ENCODE measurements at places on chromosomes 3 and 15.

GRCh38 chr15:48644827-48645557 is 517 bp downstream of the FBN1 start:
- DNase-seq: no peak

- no peak for DNase-seq
These were observed 50.0 kb upstream of the TSC22D2 start for GRCh38 chr3:150357923-150358607.

DNA sequence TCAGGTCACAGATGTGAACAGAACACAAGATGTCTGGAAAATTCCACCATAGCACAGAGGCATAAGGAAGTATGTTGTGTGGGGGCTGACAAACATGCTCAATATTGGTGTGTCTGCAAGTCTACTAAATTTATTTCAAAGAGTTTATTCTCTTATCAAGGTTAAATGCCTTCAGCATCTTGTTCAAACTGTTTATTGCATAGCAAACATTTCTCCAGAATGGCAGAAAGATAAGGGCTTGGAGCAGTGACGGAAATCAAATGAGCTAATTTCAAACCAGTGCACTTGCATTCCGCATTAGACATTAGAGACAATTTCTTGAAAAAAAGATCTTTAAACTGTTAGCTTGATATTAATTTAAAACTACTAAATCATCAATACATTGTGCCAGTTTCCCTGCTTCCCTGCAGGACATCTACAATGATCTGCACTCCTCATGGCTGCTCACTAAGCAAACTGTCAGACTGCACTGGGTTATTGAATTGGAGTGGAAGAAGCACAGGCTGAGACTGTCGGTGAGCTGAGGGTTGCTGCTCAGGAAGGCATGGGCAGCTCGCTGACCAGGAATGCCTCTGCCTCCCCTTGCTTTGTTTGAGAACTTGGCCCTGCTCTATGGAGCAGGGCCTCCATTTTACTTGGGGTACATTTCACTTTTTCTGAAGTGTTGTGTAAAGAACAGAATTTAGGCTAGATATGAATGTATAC is 89.4 kb downstream of the KCNAB1 start:
- no peak for DNase-seq

- DNase-seq: no peak
These were observed 4.8 kb upstream of the PHGR1 start for GRCh38 chr15:40345867-40346578.

DNA sequence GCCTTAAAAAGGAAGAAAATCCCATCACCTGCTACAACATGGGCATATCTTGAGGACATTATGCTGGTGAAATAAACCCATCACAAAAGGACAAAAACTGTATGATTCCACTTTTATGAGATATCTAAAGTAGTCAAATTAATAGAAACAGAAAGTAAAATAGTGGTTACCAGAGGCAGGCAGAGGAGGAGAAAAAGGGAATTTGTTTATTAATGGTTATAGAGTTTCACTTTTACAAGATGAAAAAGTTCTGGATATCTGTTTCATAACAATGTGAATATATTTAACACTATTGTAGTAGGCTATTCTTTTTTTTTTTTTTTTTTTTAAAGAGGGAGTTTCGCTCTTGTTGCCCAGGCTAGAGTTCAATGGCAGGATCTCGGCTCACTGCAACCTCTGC is 40.4 kb downstream of the DPH3 start:
- no peak for DNase-seq

GRCh38 chr3:192212335-192212734 is 515.0 kb downstream of the FGF12 start:
- no peak for DNase-seq

DNA sequence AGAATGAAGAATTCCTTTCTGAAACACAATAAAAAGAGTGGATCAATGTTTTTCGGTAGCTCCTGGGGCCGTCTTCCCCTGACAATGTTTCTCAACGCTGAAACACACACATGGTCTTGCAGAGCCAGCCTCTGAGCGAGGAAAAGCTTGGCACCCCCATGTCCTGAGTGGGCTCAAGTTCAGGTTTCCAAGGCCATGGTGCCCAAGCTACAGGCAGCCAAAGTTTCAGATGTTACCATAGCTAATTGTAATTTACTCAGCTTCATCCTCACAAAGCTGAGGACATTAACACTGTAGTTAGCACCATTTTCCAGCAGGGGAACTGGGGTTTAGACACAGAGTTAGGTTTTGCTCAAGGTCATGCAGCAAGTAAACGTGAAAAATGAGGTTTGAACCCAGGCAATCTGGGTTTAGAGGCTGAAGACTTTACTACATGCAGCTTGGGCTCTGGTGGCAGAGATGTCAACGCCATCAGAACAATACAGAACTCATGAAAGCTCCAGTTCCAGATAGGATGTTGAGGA is 199.1 kb downstream of the TJP1 start:
- DNase-seq: no peak

Measured in stimulated activated CD4-positive, alpha-beta T cell treated with anti-CD3 and anti-CD28 coated beads, TNF-alpha, amount 100 ng/mL, for 1 hour (primary cell).